ENCODE measurements at places on chromosomes 3 and 15.

- no peak for DNase-seq
Measured at GRCh38 chr15:77111789-77112188, 40.9 kb upstream of the TSPAN3 start.

DNA sequence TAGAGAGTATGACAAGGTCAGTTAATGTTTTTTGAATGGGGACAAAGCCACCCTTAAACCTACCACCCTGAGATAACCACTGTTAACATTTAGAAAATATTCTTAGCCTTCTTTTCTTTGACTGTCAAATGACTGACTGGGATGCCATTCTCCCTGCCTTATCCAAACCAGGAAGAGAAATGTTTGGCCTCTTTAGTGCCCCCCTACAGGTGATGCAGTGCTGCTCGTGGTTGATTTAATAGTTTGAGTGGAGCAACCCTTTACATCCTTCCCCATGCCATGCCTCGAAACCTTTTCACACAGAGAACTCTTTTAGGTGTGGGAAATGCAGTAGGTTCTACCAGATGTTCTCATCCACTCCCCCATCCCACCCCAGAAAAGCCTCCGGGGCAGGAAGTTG, 38.7 kb upstream of the UMPS start:
- no peak for DNase-seq

DNA sequence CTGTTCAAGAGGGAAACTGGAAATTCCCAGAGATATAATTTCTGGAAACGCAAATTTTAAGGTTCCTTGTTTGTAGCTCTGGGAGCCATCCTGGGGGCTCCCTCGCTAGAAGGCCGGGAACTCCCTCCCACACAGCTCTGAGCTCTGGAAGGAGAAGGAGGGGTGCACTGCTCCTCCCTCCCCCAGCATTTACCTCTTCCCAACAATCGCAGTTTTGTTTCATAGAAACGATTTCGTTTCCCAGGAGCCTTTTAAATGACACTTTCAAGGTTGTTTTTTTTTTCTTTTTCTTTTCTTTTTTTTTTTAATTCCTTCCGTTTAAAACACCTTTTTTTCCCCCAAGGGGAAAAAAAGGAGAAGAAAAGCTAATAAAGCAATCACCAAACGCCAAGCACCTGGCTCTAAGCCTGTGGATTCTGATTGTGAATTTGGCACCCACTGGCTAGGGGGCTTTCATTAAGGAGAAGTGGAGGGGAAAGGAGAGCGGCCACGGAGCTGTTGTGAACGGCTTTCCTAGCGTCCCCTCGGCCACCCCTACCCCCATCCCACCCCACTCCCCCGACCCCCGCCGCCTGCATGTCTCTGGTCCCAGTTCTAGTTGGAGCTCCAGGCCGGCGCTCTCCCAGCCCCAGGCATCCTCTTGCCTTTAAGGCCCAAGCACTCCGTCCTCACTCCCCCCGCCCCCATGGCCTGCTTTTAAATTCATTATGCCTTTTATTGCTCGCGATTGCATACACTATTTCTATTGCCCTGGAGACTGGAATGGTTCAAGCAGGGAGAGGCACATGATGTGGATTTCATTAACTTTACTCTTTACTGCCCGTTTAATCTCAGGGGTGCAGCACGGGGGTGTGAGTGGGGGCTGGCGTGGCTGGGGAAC, 13.6 kb upstream of the CCDC33 start:
- DNase-seq, result no peak

DNA sequence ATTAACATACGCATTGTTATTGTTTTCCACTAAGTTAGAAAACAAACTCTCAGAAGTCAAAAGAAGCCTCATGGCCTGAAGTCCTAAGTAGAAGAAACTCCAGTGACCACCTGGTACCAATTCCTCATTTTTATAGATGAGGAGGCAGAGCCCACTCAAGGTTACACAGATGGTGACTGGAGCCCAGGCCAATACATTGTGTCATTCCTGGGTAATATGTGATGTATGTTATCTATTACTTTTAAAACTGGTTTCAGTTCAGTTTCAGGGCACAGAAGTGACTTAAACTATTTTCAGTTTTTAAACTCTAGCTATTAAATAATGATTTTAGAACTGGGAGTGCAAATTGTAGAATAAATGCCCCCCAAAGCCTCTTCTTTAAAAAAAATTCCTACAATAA, 66.7 kb upstream of the STXBP5L start:
- DNase-seq, result no peak

DNA sequence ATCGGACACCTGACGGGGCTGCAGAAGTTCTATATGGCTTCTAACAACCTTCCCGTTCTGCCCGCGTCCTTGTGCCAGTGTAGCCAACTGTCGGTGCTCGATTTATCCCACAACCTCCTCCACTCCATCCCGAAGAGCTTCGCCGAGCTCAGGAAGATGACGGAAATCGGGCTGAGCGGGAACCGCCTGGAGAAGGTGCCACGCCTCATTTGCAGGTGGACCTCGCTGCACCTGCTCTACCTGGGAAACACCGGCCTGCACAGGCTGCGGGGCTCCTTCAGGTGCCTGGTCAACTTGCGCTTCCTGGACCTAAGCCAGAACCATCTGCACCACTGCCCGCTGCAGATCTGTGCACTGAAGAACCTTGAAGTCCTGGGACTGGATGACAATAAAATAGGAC, 9.8 kb upstream of the LRRC34 start:
- DNase-seq, result no peak

DNA sequence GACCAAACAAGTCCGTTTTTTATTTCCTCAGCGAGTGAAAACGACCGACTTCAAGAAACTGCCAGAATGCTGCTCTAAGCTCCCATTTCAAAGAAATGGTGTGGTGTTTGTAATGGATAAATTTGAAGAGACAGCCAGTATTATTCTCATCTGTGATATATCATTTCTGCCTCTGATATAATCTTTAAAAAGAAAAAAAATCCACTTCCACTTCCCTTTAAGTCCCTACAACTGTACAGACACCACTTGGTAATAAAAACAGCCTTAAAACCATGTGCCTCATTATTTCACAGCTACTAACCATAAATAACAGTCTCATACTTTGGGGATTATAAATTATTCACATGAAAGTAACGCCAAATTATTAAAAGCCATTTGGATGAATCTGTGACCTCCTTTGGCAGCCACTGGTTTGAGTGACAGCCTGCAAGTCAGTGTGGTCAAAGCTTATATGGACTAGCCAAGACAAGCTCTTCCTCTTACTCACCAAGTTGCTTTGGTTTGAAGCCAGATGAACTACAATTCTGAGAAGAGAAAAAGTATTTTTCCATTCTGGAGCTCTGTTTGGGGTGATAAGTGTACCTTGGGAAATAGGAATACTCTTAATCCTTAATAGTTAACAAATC, 168.0 kb downstream of the SHOX2 start:
- DNase-seq, result no peak

DNA sequence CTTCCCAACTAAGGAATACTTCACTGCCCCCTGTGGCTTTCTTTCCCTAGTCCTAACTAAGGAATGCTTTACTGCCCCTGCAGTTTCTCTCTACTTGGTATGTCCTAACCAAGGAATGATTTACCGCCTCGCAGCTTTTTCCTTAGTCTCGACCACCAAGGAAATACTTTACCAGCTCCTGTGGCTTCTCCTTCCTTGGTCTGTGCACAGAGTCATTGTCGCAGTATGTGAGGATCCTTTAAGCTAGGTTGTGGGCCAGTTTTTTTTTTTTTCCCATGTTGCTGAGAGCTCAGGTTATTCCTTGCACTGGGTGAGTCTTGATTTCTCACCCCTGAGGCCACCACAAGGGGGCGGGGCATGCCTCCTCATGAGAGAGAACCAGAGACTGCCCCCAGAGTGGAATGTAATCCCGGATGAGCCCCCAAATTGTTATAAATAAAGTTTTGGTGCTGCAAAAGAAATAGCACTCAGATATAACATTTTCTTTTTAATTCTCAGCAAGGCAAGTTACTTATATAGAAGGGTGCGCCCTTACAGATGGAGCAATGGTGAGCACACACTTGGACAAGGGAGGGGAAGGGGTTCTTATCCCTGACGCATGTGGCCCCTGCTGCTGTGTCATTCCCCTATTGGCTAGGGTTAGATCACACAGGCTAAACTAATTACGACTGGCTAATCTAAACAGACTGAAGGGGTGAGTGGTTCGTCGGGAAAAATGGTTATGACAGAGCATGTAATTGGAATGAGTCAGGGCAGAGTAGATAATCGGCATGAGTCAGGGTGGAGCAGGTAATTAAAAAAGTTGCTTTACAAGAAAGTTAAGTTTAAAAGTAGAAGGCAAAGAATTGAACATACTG, 27.0 kb downstream of the NDUFB4 start:
- DNase-seq, result peak; percentile 53

- DNase-seq, result no peak
Measured at GRCh38 chr15:57703387-57703786, 3.1 kb upstream of the POLR2M start.

Data from suppressor macrophage (primary cell).